ENCODE measurements at places on chromosomes 7 and 10.

- DNase-seq = no peak
These were observed 913.3 kb upstream of the AUTS2 start for GRCh38 chr7:68684996-68685395.

- DNase-seq = no peak
These were observed 183.7 kb upstream of the KLF6 start for GRCh38 chr10:3968727-3969126.

DNA sequence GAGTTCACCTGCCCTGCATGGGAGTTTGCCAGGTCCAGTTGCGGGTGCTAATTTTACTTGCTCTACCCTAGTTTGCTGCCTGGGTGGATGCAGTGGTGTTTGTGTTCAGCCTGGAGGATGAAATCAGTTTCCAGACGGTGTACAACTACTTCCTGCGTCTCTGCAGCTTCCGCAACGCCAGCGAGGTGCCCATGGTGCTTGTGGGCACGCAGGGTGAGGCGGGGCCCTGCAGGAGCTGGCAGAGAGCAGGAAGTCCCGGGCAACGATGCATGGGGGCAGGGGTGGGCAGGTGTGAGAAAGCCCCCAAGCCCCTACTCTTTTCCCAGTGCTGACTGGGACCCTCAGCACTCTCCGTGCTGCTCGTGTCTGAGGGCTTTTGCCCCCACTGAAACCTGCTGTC, 31.3 kb downstream of the AGAP3 start:
- no peak for DNase-seq

DNA sequence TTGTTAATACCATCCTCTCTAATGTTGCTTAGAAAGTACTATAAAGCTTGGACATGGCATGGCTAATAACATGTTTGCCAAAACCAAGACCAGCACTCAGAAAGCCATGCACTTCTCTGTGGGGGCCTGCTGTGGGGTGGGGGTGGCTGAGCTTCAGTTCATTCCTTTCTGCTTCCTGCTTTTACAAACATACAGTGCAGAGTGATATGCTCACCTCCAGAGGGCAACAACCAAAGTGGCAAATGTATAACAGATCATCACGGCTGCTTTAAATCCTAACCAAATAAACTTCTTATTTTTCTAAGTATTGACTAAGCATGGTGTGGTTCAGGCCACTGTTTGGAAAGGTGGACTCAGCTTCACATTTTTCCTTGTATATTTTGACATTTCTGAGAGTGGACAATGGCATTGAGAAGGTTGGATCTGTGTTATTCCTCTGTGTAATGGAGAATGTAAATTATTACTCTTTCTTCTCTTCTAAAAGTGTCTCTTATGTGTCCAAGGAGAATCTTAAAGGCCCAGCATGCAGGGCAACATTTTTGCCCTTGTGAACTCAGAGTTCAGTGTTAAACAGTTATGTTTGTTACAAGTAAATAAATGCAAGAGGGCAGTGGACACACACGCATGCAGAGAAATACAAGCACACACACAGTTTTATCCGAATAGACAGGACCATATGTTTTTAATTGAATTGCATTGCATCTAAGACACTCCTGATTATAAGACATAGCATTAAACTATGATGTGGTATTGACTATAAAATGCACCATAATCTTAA, 186.1 kb downstream of the HERPUD2 start:
- DNase-seq = no peak

- no peak for DNase-seq
These were observed 3.9 kb downstream of the SNX10 start for GRCh38 chr7:26295586-26295985.

- no peak for DNase-seq
These were observed 70.3 kb upstream of the NANOS1 start for GRCh38 chr10:118958984-118959925.

DNA sequence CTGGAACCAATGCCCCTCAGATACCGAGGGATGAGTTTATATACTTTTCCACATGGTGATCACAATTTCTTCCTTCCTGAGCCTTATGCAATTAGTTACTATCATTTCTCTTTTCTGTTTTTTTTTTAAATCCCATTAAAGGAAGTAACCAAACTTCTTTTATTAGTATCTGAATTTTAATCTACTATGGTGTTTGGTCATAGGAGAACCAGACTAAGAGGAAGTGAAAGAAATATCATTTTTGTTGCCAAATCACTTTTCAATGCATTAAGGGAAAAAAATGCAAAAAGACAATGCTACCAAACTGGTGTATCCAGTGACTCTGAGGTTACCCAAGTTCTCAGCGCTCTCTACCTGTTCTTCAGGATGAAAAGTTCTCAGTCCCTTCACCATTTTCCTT, 167.7 kb downstream of the NXPH1 start:
- no peak for DNase-seq

DNA sequence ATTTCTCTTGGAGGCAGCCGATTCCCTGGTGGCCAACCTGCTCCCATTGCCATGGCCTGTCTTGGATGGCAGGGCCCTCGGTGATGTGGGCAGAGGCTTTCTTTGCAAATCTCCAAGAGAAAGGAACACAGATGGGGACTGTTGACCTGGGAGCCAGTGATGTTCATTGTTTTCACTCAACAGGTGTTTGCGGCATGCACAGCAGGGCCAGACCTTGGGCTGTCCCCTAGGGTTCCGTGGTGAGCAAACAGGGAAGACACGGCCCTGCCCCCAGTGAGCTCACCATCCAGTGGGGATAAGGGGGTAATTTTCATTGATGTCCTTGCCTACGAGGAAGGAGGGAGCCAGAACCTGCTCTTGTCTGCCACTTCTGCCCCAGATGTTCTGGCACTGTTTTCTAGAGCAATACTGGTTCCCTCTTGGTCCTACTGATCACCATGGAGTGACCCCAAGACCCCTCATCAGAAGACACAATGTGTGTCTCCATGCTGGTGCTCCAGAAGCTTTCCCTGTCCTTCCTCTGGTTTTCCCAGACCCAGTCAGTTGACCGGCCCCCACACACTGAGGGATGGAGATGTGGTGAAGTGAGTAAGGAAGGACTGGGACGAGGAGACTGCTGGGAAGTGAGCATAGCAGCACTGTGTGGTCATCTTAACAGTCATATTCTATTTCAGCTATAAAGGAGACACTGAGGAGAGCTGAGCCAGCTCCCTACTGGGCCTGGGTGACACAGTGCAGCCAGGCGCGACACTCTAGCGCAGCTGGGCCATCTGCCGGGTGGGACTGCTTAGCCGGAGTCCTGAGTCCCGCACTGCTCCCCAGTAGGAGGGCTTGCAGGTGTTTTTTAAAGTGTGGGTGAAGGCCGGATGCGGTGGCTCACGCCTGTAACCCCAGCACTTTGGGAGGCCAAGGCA, 20.4 kb upstream of the FIGNL1 start:
- no peak for DNase-seq

- DNase-seq = no peak
These were observed 240.5 kb upstream of the PRSS58 start for GRCh38 chr7:142498364-142498763.

DNA sequence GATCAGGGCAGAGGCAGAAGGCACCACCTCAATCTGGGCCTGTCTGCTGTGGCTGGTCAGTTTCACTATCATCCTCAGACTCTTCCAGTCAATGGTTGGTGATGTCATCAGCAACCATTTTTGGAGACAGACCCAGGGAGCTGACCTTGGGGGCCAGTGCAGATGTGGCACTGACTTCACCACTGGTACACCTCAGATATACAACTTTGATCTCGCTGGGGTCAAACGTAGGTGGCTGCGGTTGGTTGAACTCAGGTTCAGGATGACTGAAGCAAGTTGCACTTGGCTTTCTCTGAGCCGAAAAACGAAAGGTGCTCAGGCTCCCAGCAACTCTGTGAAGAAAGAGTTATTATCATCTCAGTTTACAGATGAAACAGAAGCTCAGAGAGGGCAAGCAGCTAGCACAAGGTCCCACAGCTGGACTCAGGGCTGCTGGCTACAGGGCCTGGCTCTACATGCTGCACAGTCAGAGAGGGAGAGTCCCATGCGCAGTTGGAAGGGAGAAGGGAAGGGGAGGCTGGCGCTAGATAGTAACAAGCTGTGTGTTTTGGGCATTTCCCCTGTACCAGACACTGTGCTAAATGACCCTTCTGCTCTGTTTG, 27.2 kb downstream of the ANKRD16 start:
- DNase-seq = no peak

GRCh38 chr7:84091318-84091717, 103.3 kb downstream of the SEMA3A start:
- no peak for DNase-seq

GRCh38 chr10:52313933-52314821, at the start of gene DKK1:
Gene DKK1, plus strand, starts transcription at chr10:52314281. Its CDS starts 154 bp downstream, at chr10:52314435.
- DNase-seq = peak; percentile 83

DNA sequence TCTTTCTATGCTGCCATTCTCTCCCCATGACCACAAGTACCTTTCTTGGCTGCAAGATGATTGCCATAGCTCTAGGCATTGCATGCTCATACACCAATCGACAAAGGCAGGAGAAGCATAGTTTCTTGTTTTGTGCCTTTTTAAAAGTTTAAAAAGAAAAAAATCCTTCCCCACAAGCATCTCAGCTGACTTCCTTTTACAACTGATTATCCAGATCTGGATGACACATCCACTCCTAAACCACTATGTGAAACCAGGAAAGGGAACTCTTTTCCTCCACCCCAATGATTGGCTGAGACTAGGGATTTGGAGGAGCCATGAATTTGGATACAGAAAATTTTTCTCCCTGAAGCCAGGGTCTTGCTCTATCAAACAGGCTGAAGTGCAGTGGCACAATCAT, 14.5 kb upstream of the LRRC4 start:
- no peak for DNase-seq

- DNase-seq = peak; percentile 13
These were observed 16.7 kb upstream of the C10orf90 start for GRCh38 chr10:126687121-126687606.

DNA sequence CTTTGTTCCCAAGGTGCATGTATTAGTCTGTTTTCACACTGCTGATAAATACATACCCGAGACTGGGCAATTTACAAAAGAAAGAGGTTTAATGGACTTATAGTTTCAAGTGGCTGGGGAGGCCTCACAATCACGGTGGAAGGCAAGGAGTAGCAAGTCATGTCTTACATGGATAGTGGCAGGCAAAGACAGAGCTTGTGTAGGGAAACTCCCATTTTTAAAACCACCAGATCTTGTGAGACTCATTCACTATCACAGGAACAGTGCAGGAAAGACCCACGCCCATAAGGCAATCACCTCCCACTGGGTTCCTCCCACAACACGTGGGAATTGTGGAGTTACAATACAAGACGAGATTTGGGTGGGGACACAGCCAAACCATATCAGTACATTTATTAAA, 92.9 kb downstream of the PPP1R3C start:
- DNase-seq = no peak

DNA sequence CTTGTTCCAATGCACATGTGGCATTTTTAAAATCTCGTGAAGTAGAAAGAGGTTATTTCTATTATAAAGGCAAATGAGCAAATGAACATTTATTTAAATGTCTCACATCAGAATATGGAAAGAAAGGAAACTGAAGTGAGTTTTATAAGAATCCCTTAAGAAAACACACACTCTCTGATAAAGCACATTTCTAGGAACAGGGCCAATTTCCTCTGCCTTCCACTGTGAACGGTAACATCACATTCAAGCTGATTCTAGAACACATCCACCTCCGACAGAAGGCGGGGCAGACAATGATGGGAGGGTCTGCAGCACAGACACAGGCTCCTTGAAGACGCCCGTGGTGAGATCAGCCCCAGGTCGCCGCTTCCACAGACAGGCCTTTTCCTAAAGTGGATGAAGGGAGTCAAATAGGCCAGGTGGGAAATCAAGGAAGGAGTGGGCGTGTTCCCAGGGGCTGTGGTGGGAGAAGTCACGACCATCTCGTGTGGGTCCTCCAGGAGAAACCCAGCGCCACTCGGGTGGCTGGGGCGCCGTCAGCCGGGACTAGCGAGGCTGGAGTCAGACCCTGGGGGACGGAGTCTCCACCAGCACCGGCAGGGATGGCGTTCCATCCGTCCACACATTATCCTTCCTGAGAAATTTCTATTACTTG, 31.1 kb downstream of the PITRM1 start:
- DNase-seq = no peak

GRCh38 chr7:17234030-17234397, 64.4 kb upstream of the AHR start:
- no peak for DNase-seq

GRCh38 chr7:27661811-27662489, 733 bp downstream of the HIBADH start:
- DNase-seq = no peak

DNA sequence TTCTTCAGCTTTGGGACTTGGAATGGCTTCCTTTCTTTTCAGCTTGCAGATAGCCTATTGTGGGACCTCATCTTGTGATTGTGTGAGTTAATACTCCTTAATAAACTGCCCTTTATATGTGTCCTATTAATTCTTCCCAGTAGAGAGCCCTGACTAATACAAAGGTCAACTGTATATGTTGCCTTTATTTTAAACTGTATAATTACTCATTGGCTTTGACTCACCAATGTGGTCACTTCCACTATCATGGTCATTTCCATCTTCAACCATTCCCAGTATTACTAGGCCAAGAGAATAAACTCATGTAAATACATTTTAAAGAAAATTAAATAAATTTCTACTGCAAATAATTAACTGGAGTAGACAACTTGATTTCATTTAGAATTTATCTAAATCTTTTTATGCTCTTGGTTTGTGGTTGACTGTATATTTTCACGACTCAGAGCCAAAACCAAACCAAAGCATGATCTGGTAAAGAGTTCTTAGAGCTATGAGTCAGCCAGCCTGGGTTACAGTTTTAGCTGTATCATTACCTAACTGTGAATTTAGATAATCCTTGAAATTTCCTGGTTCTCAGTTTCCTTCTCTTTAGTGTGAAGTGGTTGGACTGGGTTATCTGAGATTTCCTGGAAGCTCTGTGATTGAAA, 188.4 kb downstream of the PPP1R3A start:
- no peak for DNase-seq

GRCh38 chr7:49866910-49867309, 93.5 kb downstream of the VWC2 start:
- no peak for DNase-seq

GRCh38 chr7:30869794-30870611, 41.6 kb upstream of the AQP1 start:
- no peak for DNase-seq

GRCh38 chr7:91778416-91778815, 102.1 kb downstream of the MTERF1 start:
- DNase-seq = no peak

- no peak for DNase-seq
These were observed 22.5 kb upstream of the TNRC18 start for GRCh38 chr7:5445981-5446594.

- no peak for DNase-seq
These were observed 29.4 kb upstream of the C10orf71 start for GRCh38 chr10:49269523-49269922.

- DNase-seq = no peak
These were observed 9.7 kb upstream of the SMIM30 start for GRCh38 chr7:113128031-113128430.

DNA sequence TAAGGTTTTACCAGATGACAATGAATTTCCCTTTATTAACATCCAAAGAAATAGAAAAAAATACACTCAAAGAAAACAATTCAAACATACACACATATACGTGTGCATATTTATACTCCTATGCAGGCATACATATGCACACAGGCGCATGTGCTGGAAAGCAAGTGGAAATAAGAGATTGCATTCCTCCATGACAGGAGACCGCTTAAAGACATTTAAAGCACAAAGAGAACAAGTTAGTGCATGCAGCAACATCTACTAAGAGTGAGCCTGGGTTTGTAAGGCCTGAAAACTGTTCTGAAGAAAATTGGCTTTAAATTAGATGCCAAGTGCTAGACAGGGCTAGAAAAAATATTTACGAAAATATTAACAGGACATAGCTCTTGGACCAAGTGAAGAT, 40.1 kb upstream of the PPP1R17 start:
- DNase-seq = no peak

- DNase-seq = no peak
These were observed 8.8 kb upstream of the ZMIZ1 start for GRCh38 chr10:79059859-79060379.

- no peak for DNase-seq
These were observed 68.8 kb upstream of the WDR11 start for GRCh38 chr10:120782336-120782735.

All from nephron progenitor cell (in vitro differentiated cells).